ENCODE measurements at places on chromosomes 16 and 17.

- DNase-seq: peak; percentile 35
Measured at GRCh38 chr17:80045703-80046102, 9.3 kb downstream of the CCDC40 start.

- peak; percentile 95 for DNase-seq
Measured at GRCh38 chr16:27268376-27269299, at the start of gene NSMCE1. Gene NSMCE1, minus strand, starts transcription at chr16:27268772. Its CDS starts 11,202 bp downstream, at chr16:27257570.

DNA sequence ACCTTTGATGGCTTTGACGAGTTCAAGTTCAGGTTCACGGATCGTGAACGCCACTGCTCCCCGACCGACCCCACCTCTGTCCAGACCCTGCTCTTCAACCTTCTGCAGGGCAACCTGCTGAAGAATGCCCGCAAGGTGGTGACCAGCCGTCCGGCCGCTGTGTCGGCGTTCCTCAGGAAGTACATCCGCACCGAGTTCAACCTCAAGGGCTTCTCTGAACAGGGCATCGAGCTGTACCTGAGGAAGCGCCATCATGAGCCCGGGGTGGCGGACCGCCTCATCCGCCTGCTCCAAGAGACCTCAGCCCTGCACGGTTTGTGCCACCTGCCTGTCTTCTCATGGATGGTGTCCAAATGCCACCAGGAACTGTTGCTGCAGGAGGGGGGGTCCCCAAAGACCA is 17.6 kb downstream of the NOD2 start:
- no peak for DNase-seq

GRCh38 chr17:1571341-1571704 is 8.7 kb upstream of the PITPNA start:
- DNase-seq: no peak

- no peak for DNase-seq
Measured at GRCh38 chr16:17850581-17851250, 380.0 kb upstream of the XYLT1 start.

DNA sequence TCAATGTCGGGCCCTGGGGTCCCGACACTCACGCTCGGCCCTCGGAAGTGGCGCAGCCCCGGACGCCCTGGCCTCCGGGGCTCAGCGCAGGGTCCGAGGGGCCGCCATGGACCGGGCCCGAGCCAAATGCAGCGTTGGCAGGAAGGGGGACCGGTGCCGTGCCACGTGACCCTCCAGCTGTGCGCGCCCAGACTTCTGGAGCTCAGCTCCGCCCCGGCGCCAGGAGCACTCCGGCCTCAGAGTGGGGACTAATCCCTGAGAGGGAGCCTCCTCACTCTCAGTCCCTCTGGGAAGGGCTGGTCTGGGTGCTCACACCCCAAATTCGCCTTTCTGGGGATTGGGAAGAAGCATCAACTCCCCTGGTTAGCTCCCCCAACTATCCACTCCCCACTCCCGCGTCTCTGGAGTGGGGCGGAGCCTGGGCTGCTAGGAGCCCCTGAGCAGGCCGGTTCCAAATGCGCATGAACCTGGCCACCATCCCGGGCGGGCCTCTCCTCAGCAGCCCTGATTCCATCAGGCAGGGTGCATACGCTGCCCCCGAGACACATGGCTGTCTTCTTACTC is at the start of gene B3GNT9:
Gene B3GNT9 (minus strand): TSS at position 166 of the 564 bp plus-strand sequence. CDS start 513 bp downstream, outside the sequence.
- DNase-seq: peak; percentile 7

- DNase-seq: no peak
Measured at GRCh38 chr17:76560036-76560876, 20.4 kb downstream of the PRCD start.

Data from MV-4-11 (cell line).